Activated CD8-positive, alpha-beta T cell treated with anti-CD3 and anti-CD28 coated beads for 36 hours (primary cell): ENCODE measurements at places on chromosomes 5 and 9. TPM values are rescaled to one million over a fixed set of nuclear protein-coding genes. Genes with fewer than 3 reads are reported as not detected.

The FBXL17 gene
- 3.0 TPM for total RNA-seq

The GOLGA1 gene
- total RNA-seq = 21.6 TPM

The IER5L gene
- total RNA-seq = 4.1 TPM

DNA sequence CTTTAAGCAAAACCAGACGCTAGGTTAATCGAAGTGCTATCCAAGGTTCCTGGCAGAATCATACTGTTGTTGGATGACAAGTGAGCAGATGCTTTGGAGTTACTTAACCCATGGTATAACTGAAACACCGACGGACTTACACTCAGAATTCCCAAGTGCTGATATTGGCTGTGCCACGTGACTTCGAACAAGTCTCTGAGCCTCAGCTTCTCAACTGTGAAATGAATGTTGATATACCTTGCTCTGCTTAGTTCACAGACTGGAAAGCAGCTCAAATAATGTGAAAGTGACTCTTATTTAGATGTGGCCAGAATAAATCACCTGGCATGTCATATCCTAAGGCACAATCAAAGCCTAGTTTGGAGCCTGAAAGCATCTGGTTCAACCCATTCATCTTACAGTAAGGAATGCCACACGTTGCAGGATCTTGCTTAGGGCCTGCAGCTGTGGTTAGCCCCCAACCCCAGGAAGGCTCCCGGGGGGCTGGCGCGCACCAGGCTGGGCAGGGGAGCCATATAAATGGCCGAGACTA, 759 bp downstream of the GEMIN5 start:
- peaks cover 20% of the 10 kb centered on the region for H3K36me3 ChIP-seq
- H3K27me3 ChIP-seq = no peaks in the 10 kb centered on the region
- no peak for DNase-seq
- peak overlapping the region; percentile 78 for H3K27ac ChIP-seq

GRCh38 chr5:94645053-94645452, 26.6 kb downstream of the SLF1 start:
- no peak for DNase-seq
- peaks cover 30% of the 10 kb centered on the region for H3K36me3 ChIP-seq
- no peak overlapping the region for H3K27ac ChIP-seq
- H3K27me3 ChIP-seq = no peaks in the 10 kb centered on the region
- no peaks in the 10 kb centered on the region for H3K4me1 ChIP-seq
- H3K4me3 ChIP-seq = no peak overlapping the region
